ENCODE measurements at places on chromosomes 11 and 22. TPM values are rescaled to one million over a fixed set of nuclear protein-coding genes. Genes with fewer than 3 reads are reported as not detected.

BID gene
- polyA plus RNA-seq: 20.6 TPM

OR8A1 gene
- polyA plus RNA-seq: not detected

MS4A12 gene
- not detected for polyA plus RNA-seq

APOA5 gene
- polyA plus RNA-seq: not detected

CNTF gene
- polyA plus RNA-seq: not detected

MYO7A gene
- not detected for polyA plus RNA-seq

FGF3 gene
- not detected for polyA plus RNA-seq

SCT gene
- not detected for polyA plus RNA-seq

GTSE1 gene
- not detected for polyA plus RNA-seq

TRIM44 gene
- 37.2 TPM for polyA plus RNA-seq

CHRM1 gene
- not detected for polyA plus RNA-seq

DRICH1 gene
- 0.21 TPM for polyA plus RNA-seq

MAJIN gene
- 1.7 TPM for polyA plus RNA-seq

CYB5R2 gene
- 3.4 TPM for polyA plus RNA-seq

KCNJ4 gene
- polyA plus RNA-seq: not detected

PTPRJ gene
- polyA plus RNA-seq: 12.3 TPM
